ENCODE measurements at places on chromosomes 2 and 18. TPM values are rescaled to one million over a fixed set of nuclear protein-coding genes. Genes with fewer than 3 reads are reported as not detected.

GRCh38 chr2:61585383-61585782, 47.2 kb upstream of the XPO1 start:
- DNase-seq: no peak

DNA sequence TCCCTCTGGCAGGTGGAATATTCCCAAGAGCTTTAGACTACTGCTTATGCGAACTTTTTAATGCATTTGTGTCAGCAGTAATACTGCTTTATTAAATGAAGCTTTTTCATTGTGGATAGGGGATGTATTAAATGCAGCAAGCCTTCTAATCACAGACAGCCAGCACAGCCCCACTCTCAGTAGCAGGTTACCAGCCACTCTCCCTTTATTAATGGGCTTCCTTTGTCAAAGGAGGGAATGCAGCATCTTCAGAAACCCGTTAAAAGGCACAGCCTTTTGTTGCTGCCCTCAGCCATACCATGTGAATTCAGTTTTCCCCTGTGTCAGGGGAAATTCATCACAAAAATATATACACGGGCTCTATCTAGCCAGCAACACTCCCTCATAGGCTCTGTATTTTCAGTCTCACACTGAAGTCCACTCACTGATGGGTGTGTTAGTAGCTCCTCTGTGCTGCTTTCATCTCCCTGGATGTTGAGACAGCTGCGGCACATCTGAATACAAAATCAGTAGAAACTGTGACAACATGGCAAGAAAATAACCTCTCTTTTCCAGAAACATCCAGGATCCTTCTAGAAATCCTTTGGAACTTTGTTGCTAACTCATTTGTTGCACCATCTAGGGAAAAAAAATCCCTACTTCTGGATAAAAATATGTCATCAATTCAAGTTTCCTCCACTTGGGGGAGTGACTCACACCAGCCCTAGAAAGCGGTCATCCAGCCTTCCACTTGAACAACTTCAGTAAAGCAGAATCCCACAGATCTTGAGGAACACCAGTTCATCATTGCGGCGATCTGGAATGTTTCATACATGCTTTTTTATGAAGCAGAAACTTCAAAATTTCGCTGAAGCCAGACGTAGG, 48.4 kb downstream of the LRRTM1 start:
- DNase-seq: no peak

GRCh38 chr2:124542932-124543640, 518.0 kb downstream of the CNTNAP5 start:
- no peak for DNase-seq

DNA sequence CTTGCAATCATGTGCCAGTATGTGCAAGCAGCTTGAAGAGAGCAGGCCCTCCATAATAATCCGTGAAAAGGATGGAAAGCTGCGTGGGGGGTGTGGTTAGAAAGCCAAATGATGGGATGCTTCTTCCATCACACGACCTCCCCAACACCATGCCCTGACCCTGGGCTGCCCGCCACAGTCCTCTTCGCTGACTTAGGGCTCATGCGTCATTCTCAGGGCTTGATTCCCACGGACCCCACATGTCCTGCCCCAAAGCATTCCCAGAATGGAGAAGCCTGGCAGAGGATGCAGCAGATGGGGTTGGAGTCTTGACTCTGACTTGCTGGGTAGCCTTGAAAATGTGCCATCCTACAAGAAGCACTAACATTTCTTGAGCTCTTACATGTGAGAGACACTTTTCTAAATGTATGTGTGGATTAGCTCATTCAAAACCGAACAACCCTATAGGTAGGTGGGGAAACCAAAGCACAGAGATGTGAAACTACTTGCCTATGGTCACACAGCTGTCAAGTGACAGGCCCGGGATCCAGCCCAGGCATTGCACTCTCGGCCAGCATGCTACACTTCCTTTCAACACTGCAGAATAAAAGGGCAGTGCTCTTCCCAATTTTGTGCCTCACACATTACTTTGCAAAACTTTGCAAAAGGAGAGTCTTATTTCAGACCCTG, 3.7 kb downstream of the TNS1 start:
- no peak for DNase-seq

GRCh38 chr2:26635401-26635800, 5.8 kb downstream of the CIB4 start:
- no peak for DNase-seq

DNA sequence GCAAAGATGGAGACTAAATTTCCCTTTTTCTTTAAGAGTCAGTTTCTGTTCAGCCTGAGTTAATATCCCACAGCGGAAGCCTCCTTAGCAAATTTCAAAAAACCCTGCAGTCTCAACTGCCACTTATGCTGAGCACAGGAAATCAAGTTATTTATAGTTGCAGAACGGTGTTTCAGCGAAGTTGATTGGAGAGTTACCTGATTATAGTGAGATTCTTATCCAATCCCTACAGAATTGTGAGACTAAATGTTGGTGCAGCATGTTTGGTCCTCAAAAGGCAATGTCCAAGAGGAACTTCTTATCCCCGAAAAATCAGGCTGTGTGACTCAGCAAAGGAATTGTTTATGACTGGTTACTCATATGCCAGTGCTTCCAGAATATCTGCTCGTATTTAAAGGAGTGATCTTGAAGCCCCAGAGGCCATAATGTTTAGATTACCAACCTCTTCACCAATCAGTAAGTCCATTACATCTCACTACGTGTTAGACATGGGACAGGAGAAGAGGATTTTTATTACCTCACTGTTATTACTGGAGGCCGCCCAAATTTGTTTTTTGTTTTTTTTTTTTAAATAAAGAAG, 67.9 kb downstream of the LRRFIP1 start:
- DNase-seq: no peak

GRCh38 chr2:54958717-54959371, 91.4 kb downstream of the RTN4 start:
- no peak for DNase-seq

- no peak for DNase-seq
These were observed 218 bp downstream of the DGKD start for GRCh38 chr2:233354500-233354924.

DNA sequence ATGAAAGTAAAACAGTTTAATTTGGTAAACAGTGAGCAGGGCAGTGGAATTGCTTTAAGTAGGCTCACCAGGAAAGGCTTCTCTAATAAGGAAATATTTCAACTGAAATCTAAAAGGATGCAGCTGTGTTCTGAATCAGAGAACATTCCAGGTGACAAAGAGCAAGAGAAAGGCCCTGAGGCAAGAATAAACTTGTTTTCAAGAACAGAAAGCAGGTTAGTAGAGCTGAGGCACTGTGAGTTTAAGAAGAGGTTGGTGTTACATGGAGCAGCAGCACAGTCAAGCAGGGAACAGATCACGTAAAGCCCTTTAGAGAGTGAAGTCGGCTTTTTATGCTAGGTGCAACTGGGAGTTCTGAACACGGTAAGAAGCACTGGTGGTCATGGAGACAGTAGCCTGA, 57.0 kb upstream of the SCN1A start:
- no peak for DNase-seq

DNA sequence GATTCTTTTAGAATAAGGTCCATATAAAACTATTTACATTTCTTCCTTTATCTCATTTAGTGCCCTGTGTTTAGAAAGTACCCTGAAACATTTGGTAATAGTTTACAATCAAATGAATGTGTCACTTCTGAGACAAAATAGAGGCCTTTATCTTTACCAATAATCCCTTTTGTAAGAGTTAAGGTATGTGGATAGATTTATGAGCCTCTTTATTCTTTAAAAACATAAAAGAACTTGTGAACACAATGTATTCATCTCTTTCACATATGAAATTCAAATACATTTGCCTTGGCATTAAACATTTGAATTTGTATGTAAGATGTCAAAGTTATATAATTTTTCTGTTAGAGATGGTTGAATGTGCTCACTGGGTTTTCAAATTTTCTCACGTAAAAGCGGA, 180.5 kb upstream of the CWC22 start:
- DNase-seq: no peak

GRCh38 chr2:187842978-187843847, 289.0 kb upstream of the TFPI start:
- DNase-seq: no peak

GRCh38 chr2:224885836-224886547, 156.3 kb downstream of the DOCK10 start:
- no peak for DNase-seq

GRCh38 chr2:134127496-134127895, 126.4 kb upstream of the MGAT5 start:
- no peak for DNase-seq

- no peak for DNase-seq
These were observed 60.1 kb downstream of the LIMS1 start for GRCh38 chr2:108594132-108594981.

GRCh38 chr2:240155048-240155744, 14.7 kb upstream of the OTOS start:
- DNase-seq: peak; percentile 14

DNA sequence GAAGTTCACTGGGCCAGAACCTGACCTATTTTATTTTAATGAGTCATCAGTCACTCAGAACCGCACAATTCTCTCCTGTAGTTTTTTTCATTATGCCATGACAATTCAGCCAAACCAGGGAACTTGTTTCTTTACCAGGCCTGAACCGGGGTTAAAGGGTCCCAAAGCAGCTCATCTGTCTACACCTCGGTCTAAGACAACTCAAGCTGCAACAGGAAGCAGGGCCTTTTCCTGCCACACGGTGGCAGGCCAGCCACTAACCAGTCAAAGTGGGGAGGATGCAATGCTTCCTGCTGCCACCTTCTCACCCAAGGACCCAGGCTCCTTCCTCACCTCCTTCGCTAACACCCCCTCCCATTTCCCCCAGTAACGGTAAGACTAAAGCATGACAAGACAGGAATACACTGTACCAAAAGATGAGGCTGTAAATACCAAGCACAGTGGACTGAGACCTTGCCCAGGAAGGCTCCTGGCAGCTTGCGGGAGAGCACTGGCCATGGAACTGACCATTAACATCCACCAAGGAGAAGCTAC, 56.7 kb upstream of the ACKR3 start:
- peak; percentile 77 for DNase-seq

GRCh38 chr2:200399046-200399445, 92.6 kb downstream of the SPATS2L start:
- DNase-seq: no peak

DNA sequence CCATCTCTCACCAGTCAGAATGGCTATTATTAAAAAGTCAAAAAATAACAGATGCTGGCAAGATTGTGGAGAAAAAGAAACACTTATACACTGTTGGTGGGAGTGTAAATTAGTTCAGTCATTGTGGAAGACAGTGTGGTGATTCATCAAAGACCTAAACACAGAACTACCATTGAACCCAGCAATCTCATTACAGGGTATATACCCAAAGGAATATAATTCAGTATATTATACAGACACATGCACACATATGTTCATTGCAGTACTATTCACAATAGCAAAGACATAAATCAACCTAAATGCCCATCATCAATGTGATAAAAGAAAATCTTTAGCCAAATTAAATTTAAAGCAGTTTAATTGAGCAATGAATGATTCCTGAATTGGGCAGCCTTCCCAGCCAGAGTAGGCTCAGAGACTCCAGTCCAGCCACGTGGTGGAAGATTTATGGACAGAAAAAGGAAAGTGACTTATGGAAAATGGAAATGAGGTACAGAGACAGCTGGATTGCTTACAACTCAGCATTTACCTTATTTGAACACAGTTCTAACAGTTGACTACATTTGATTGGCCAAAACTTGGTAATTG, 377.1 kb upstream of the SLC39A10 start:
- DNase-seq: no peak

DNA sequence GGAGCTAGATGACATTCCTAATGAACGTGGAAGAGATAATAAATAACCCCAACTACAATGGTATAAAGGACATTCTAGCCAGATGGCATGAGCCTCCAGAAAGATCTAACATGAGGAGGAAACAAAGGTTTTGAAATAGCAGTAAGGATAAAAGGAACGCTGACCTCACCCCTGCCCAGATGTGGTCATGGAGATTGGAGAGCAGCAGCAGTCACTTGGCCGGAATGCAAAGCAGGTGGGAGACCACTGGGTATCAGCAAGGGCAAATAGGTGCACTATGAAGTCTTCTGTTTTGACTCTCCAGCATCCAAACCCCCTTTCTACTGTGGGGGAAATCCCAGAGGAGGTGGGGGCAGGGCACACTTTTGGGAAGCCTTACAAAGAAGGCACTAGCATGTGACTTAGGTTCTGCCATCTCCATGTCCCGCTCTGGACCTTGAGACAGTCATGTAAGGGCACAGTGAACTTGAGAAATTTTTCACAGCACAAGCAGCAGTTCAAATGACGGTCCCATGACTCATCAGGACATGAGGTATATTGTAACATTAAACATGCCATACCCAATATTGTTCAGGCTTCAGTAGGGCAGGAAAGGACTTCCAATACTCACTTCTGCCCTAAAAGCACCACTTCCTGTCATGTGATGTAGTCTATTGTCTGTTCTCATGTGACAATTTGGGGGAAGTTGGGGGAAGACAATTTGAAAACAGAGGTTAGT, 55.2 kb downstream of the METTL4 start:
- no peak for DNase-seq

- DNase-seq: no peak
These were observed 1072.4 kb upstream of the ZEB2 start for GRCh38 chr2:145592361-145592760.

DNA sequence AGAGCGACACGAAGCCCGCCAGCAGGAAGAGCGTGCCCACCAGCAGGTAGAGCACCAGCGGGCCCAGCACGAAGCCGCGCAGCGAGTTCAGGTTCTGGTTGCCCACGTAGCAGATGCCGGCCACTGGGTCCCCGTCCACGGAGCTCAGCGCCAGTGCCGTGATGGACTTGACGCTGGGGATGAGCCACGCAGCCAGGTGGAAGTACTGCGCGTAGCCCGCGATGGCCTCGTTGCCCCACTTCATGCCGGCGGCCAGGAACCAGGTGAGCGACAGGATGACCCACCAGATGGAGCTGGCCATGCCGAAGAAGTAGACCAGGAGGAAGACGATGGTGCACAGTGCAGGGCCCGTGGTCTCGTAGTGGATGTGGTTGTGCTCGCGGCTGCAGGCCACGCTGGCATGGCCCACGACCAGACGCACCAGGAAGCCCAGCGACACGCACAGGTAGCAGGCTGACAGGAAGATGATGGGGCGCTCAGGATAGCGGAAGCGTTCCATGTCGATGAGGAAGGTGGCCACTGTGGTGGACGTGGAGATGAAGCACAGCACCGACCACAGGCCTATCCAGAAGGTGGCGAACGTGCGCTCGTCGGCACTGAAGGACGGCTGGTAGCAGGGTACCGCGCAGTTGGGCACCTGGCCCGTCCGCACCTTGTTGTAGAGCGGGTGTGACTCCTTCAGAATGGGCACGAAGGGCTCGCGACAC, 2.1 kb downstream of the FZD5 start:
- peak; percentile 28 for DNase-seq

SP140L gene
- 6.7 TPM for polyA plus RNA-seq

ICOS gene
- polyA plus RNA-seq: 0.03 TPM

CCL20 gene
- polyA plus RNA-seq: 0.36 TPM

ANKRD62 gene
- polyA plus RNA-seq: not detected

AFF3 gene
- polyA plus RNA-seq: 0.08 TPM

MYO7B gene
- polyA plus RNA-seq: 0.61 TPM

DYNC1I2 gene
- 59.0 TPM for polyA plus RNA-seq

KANSL1L gene
- polyA plus RNA-seq: 6.3 TPM

TXNDC2 gene
- polyA plus RNA-seq: not detected

TIGD1 gene
- polyA plus RNA-seq: 2.6 TPM

SLC16A14 gene
- polyA plus RNA-seq: 0.17 TPM

C2orf66 gene
- not detected for polyA plus RNA-seq

CNTNAP5 gene
- polyA plus RNA-seq: not detected

KYNU gene
- 0.11 TPM for polyA plus RNA-seq
